ENCODE measurements at places on chromosomes 13 and 19. TPM values are rescaled to one million over a fixed set of nuclear protein-coding genes. Genes with fewer than 3 reads are reported as not detected.

Gene INSL3
- not detected for total RNA-seq

Gene MISP
- not detected for total RNA-seq

Gene FCAR
- 0.95 TPM for total RNA-seq

Gene SCGB2B2
- total RNA-seq = not detected

Measured in MG63 (cell line).